ENCODE measurements at places on chromosomes 11 and 22.

DNA sequence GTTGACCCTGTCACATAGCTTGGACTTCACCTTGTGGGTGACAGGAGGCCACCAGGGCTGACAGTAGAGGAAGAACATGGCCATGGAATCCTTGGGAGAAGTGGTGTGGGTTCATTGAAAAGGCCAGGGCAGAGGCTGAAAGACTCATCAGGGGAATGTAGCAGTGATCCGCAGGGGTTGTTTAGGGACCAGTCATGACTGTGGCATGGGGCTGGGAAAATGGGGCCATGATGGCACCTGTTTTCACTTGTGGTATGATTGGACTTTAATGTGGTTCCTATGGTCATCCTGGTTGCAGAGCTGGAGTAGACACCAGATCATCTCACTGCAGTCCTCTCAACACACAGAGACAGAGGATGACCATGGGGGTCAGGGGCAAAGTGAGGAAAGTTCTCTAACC, 66.7 kb upstream of the MYEOV start:
- no peak for DNase-seq

GRCh38 chr11:111098091-111098490, 147.4 kb upstream of the POU2AF2 start:
- DNase-seq = no peak

DNA sequence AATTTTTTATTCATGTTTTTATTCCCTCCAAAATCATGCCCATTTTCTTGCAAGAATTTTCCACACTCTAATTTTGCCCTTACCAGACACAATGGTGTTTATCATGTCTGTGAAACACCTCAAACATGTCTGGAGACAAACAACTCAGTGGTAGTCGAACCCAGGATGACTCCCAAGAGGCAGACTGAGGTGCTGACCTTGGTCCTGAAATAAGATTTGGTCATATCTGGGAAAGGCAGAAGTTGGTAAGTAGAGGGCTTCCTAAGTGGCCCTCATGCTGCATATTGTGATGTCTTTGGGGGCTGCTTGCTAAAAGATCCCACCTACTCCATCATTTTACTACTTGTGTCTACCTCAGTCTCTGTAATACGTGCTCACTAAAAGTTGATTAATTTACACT, 369.4 kb upstream of the ISX start:
- DNase-seq = no peak

GRCh38 chr11:56898856-56899255, 89.9 kb upstream of the OR5AK2 start:
- DNase-seq = no peak

DNA sequence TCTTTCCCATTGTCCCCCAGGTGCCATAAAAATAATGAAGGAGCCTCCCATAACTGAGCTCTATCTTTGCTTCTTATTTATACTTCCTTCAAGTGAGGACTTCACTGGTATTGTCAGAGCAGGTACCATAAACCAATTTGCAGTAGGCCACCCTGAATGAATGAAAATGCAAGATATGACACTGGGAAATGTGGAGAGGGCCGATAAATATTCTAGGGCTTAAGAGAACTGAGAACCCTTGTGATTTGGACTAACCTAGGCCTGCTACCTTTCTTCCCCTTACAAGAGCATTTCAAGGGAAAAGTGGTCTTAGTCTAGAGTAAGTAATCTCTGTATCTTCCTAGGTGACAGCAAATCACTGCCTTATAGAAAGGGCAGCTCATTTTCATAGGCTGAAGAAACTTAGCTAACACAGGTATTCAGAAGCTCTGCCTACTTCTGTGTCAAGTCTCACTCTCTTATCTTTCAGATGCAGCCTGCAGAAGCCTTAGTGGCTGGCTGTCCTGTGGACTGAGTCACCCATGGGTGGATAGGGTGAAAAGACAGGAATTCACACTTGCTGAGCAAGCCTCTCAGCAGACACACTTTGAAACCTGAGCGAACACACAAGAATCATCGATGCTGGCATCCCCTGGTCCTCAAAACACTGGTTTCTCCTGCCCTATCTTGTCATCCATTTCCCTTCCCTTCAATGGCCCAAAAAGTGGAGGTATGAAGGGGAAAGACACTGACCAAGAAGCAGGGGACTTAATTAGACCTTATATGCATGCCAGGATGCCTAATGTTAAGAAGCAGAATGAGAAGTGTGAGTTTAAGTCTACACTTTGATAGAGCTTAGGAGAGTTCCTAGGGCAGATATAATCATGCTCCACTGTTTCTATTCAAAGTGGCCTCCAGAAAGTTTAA, 15.2 kb downstream of the NRIP3 start:
- no peak for DNase-seq

GRCh38 chr22:45172881-45173585, 9.3 kb downstream of the NUP50 start:
- no peak for DNase-seq

All from SHP77 (cell line).